ENCODE measurements at places on chromosomes 3 and 15.

DNA sequence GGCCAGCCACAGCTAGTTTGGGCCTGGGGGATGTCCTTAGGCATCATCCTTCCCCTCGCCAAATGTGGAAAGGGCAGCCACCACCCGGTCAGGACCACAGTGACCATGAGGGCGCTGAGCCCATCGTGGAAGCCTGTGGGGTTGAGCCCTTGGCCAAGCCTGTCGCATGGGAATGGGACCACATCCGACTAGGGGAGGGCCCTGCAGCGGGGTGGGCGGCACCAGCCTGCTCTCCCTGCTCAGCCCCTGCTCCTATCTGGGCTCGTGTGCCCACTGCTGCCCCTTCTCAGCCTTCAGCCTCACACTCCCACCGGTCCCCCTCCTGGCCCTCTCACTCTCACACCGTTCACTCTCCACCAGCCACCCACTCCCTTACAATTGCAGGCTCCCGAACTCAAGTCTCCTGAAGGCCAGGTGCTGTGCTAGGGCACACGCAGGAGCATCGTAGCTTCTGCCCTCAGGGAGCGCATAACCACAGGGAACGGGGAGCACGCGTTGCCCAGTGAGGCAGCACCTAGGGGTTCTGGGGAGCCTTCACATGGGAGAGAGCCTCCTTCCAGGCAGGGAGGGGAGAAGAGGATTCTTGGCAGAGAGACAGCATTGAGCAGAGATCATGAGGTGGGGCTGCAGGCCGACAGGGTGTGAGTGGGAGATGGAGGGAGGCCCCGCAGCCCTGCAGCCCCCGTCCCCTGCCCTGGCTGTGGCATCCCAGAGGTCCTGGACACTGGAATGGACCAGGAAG is 26.1 kb downstream of the LOXL1 start:
- no peak for DNase-seq

DNA sequence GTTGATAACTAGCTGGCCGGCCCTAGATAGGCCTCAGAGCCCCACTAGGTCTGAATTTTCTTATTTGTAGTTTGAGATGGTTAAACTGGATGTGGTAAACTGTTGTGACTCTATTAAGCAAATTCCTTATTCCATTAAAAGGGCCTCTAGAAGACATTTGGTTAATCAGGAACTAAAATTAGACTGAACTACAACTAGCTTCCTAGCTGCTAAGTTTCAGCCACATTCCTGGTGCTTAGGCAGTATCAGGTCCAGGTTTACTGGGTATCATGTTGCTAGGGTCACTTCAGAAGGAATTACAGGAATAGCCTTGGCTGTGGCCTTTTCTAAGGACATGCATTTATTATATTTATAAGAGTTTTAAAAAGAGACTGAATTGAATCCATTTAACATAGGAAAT is 136.3 kb downstream of the PLD1 start:
- DNase-seq = no peak

DNA sequence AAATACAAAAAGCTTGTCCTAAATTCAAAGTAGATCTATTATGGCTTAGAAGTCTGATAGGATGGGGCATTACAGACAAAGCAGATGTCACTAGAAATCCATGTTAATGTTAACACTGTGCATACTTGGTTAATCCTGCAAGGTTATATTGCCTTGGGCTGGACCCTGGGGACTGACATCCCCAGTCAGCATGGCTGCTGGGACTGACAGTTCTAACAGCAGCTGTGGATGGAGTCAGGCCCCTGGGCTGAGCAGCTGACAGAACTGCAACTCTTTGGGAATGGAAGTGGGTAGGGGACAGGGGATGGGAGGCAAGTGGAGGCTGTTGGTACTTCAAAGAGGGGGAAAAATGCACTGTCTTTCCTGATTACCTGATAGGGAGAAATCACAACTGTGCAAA is 7.5 kb downstream of the P2RY1 start:
- no peak for DNase-seq

GRCh38 chr15:47507221-47507985 is 209.9 kb upstream of the SEMA6D start:
- no peak for DNase-seq

DNA sequence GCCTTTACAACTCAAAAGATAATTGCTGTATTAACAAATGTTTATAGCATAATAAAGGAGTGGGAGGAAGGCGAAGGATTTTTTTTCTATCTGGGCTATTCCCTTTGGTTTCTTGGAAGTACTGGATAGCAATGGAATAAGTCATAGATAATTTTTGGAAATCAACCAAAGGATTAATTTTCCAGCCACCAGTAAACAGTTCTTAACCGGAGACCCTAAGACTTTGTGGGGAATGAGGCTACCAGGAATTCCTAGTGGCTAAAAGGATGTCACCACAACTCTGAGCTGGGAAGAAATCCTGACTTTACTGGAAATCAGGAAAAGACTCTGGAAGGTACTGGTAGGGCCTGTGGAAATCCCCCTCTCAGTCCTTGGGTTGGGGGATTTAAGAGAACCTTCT is 138.4 kb upstream of the RARB start:
- DNase-seq = no peak

Data from stimulated activated CD8-positive, alpha-beta memory T cell treated with anti-CD3 and anti-CD28 coated beads, Interleukin-4, amount 100 ng/mL, for 4 hours (primary cell).